Dorsolateral prefrontal cortex (tissue), 122 donors: ENCODE measurements at places on chromosomes 4 and X. TPM values are rescaled to one million over a fixed set of nuclear protein-coding genes. Genes with fewer than 3 reads are reported as not detected.

DNA sequence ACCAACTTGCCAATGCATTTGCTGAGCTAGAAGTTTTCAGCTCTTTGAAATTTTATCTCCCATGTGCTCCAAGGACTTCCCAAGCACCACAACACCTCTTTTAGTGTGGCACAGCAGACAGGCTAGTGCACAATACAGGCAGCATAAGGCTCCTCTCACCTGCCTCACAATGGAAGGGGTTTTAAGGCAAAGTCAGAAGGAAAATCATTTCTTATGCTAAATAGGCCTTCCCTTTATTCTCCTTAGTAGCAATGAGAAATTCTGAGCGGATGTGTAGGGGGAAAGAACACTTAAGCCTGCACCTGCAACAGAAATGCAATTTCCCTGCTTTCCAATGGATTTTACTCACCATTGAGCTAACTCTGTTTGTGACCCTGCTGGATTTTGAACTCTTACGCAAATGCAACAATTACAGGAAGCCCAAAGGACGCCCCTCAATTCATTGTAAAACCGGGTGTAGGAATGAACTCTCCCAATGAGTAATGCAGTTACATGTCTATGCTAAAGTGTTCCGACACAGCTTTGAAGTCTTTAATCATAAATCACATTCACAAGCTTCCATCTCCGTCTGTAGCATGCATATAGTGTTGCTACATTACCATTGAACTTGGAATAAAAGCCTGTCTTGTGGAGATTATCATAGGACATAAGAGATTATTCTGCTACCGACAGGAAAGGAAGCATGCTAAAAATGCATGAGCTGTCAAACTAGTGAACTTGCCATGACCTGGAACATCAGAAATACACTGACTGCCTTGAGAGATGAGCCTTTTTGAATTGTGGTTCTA, 1084.9 kb downstream of the RPA4 start:
- DNase-seq, result no peak

DNA sequence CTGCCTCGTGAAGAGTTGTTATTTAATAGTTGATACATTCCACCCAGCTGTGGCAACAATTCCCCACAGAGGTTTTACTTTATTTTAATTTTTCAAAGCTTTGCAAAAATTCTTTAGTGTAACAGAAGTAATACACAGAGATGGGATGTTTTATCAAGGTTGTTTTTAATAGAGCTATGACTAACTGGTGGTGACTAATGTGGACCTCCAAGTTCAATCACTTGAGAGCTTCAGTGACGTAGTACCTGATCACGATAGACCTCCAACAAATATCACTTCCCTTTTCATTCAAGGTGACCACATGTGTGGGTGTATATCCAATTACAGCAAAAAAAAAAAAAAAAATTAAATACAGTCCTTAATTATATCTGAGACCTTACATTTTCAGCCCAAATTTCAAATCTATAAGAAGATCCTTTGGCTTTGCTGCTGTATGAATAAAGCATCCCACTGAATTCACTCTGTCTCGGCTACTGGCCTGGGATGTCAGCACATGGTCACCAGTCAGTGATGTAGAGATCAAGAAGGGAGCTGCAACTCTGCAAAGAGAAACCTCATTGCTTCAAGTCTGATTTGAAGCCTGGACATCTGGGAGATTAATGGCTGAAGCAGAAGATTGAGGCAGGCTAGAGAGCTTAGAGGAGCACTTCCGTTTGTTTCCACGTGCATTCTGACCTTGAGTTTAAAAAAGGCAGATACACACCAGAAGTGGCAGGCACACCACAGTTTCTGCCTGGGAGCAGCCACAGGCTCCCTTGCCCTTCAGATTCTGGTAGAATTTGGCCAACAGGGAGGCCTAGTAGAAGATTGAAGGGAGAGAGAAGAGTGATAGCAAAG, 345.9 kb upstream of the NOCT start:
- no peak for DNase-seq

- no peak for DNase-seq
These were observed 155.9 kb downstream of the EVC2 start for GRCh38 chr4:5552451-5552850.

Gene NKRF
- 39.6 TPM for total RNA-seq

Gene FGF16
- not detected for total RNA-seq

GRCh38 chr4:139282065-139282720, 2.2 kb upstream of the MGARP start:
- DNase-seq, result no peak
